ENCODE measurements at places on chromosomes 5 and 9.

DNA sequence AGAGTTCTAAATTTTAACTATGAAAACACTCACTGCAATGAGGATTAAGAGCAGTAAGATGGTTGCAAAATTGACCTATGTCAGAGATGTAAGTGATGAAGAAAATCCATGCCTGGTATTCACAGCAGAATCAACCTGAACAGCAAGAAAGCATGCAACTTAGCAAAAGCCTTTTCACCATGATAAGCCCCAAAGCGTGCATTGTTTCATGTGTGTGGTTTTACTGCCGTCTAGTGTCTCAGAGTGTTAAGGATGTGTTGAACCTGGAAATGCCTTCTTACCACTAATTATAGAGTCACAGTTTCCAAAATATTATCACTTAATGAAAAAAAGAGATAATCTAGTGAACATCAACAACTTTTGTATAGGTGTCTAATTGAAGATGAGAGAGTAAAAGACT is 415.2 kb upstream of the TRPC7 start:
- no peak for DNase-seq

DNA sequence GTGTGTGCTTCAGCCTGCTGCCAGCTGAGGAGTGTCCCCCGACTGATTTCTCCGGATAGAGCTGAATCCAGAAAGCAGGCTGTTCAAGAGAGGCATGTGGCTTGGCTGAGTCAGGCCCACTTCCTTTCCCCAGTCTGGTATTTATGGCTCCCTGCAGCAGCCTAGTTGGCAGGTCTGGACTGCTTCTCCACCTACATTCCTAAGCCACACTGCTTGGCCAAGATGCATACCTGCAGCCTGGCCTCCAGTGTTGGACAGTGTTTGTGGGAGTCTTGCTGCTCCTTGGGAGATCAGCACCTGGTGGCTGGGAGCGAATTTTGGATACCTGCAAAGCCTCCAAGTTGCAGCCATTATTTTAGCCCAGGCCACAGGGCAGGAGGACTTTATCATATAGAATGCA is 670.8 kb downstream of the ACTL7B start:
- DNase-seq: no peak

DNA sequence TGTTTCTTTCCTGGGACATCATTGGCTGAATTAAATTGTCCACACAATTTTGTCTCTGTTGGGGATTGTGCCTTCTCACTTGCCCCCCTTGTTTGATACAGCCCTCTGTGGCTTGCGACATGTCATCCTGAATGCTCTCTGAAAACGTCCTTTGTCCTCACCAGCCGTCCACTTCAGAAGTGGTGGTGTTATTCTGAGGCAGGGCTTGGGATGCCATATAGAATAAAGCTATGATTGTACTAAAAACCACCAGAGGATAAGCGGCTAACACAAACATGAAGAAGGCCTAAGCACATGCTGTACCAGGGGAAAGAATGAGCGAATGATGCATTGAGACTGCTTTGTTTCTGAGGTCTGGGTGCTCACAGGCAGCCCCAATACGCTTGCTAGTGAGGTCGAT is 3.5 kb upstream of the SNX30 start:
- DNase-seq: no peak

- peak; percentile 21 for DNase-seq
Measured at GRCh38 chr5:124902097-124902821, 155.8 kb upstream of the ZNF608 start.

GRCh38 chr9:123798195-123798594 is 131.7 kb downstream of the DENND1A start:
- DNase-seq: no peak

- DNase-seq: no peak
Measured at GRCh38 chr5:179368806-179369529, 23.7 kb upstream of the ADAMTS2 start.
